ENCODE measurements at places on chromosomes 1 and 21. TPM values are rescaled to one million over a fixed set of nuclear protein-coding genes. Genes with fewer than 3 reads are reported as not detected.

Gene RBM11
- 3.3 TPM for total RNA-seq

Gene ZNF593OS
- total RNA-seq, result not detected

Gene EBNA1BP2
- 52.5 TPM for total RNA-seq

Gene KCNE2
- total RNA-seq, result not detected

- no peak for DNase-seq
These were observed 578.4 kb upstream of the NCAM2 start for GRCh38 chr21:20419772-20420171.

DNA sequence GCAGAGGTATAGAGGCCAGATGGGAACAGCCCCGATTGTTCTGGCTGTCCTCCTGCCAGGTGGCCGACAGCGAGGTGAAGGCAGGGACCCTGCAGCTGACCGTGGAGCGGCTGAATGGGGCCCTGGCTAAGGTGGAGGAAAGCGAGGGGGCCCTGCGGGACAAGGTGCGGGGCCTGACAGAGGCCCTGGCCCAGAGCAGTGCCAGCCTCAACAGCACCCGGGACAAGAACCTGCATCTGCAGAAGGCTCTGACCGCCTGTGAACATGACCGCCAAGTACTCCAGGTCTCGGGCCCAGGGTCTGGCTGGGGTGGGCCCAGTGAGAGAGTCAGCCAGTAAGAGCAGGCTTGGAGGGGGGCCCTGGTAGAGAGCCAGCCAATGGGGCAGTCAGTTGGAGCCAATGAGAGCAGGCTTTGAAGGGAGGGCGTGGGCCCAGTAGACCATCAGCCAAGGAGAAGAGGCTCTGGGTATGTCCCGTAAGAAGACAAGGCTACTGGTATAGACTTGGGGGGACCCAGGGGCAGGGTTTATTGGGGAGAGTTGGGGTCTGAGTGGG, 11.3 kb downstream of the MFAP2 start:
- DNase-seq, result no peak

DNA sequence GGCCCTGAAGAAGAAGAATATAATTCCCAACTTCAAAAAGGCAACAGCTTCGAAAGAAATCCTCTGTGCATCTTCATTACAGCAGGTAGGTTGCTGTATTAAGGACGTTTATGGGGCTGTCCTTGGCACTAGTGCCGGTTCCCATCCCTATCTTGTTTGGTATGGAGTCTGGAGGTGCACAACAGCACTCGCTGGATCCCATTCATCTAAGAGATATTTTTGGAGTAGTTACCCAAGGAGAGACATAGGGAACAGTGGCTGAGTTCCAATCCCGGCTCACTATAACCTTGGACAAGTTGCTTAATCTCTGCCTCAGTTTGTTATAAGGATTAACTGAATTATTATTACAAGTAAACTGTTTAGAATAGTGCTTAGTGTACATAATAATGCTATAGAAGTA, 106.4 kb downstream of the TRABD2B start:
- DNase-seq, result no peak

- peak; percentile 83 for DNase-seq
These were observed 36.0 kb downstream of the PABPC4 start for GRCh38 chr1:39540504-39541031.

Data from kidney (tissue), 22 donors.